ENCODE measurements at places on chromosomes 13 and 19.
A peak's percentile ranks its signal among the peaks of the same experiment; 100 is the strongest.

DNA sequence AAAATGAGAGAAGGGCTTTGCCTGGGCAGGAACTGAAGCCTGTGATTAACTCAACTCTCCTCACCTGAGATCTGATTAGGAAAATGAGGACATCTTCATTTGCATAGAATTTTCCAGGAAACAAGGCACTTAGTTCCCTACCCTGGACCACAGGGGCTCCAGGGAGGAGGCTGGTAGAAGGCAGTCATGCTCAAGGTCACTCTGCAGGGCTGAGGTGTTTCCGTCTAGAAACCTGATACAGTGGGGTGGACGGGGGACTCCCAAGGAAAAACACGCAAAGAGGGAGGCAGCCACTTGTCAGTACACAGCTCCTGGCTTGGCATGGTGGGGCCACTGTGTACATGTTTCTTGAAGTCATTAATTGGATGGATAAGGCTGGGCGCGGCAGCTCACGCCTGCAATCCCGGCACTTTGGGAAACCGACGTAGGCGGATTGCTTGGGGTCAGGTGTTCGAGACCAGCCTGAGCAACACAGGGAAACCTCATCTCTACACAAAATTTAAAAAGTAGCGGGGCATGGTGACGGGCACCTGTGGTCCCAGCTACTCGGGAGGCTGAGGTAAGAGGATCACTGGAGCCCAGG lies 6.0 kb downstream of the KLK14 start:
- DNase-seq, result no peak

- no peak for DNase-seq
These were observed 15.4 kb upstream of the MATK start for GRCh38 chr19:3801412-3802096.

DNA sequence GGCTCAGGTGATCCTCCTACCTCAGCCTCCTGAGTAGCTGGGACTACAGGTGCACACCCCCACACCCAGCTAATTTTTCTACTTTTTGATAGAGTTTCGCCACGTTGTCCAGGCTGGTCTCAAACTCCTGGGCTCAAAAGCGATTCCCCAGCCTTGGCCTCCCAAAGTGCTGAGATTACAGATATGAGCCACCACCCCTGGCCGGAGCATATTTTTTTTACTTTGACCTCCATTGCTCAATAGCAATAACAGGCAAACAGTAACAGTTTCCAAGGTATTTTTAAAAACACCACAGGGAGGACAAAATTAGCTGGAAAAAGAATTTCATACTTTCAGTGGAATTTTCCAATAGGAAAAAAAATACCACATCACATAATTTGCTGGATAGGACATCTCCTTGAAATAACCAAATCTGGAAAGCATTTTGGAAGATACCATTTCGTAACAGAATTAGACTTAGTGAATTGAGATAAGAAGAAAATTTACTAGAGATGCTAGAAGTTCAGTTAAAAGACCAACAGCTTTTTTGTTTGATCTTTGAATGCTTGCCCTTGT lies 5.2 kb downstream of the DUXA start:
- DNase-seq, result peak; percentile 2

- DNase-seq, result no peak
These were observed 73.6 kb upstream of the ATP12A start for GRCh38 chr13:24606486-24607170.

- peak; percentile 81 for DNase-seq
These were observed 9.7 kb upstream of the GIPC1 start for GRCh38 chr19:14505488-14506239.

GRCh38 chr19:48966541-48967345 lies 1.6 kb downstream of the FTL start:
- DNase-seq, result peak; percentile 13

DNA sequence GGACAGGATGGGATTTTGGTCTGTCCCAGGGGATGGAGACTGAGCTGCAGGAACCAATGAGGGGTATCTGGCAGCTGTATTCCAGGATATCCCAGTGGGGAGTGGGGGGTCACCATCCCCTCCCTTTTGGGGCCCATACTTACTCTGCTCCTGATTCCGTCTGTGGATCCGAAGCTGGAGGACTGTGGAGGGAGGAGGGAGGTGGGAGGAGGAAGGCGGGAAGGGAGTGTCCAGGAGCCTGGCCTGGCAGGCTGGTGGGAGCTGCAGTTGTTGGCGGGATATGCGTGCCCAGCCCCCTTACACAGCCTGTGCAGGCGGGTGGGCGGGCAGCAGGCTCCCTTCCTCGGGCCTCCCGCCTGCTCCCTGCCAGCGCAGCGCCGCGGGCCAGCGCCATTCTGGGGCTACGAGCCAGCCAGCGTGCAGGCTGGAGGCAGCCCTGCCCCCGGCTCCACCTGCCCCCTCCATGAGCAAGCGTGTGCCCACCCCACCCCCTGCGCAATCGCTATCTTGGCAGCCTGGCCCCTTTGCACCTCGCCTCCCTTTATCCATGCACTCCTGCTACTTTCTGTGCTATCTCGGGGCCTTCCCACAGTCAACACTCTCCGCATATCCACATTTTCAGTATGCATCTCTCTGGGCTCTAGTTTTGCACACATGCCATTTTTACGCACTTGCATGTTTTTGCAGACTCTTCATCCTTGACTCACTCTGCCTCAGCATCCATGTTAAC lies 2.8 kb downstream of the MAMSTR start:
- peak; percentile 44 for DNase-seq

- DNase-seq, result no peak
These were observed 60.3 kb downstream of the SLC7A9 start for GRCh38 chr19:32809254-32809653.

GRCh38 chr19:16021796-16022195 lies 54.5 kb upstream of the TPM4 start:
- no peak for DNase-seq

GRCh38 chr19:13315495-13315894 lies 165.3 kb downstream of the IER2 start:
- no peak for DNase-seq

DNA sequence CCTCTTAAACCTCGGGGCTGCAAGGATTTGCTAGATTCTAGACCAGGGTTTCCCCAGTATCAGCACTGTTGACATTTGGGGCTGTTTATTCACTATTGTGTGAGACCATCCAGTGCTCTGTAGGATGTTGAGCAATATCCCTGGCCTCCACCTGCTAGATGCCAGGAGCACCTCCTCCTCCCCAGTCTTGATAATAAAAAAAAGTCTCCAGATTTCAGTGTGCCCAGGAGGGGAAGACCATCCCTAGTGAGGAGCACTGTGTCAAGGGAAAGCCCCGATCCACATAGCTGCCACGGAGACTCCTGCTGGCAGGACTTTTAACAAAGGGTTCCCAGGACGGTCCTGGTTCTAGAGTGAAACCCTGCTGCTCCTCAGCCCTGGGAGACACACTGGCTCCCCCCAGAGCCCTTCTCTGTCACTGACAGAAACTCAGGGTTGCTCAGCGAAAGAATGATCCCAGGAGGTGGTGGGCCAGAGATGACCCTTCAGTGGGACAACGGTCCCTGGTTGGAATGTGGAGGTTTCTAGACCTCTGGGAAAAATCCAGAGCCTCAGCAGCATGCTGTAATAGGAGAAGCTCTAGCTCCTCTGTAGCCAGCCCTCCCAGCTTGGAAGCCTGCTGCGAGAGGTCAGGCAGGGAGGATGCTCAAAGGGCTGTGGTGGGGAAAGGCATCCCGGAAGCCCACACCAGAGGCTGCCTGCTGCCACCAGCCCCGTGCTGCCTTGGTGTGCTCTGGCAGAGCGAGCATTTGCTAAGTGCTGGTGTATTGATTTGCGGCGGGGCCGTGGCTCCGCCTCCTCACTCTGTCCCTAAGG lies 20.3 kb downstream of the LYL1 start:
- peak; percentile 56 for DNase-seq

GRCh38 chr19:30671622-30672051 lies 299.5 kb downstream of the ZNF536 start:
- no peak for DNase-seq

DNA sequence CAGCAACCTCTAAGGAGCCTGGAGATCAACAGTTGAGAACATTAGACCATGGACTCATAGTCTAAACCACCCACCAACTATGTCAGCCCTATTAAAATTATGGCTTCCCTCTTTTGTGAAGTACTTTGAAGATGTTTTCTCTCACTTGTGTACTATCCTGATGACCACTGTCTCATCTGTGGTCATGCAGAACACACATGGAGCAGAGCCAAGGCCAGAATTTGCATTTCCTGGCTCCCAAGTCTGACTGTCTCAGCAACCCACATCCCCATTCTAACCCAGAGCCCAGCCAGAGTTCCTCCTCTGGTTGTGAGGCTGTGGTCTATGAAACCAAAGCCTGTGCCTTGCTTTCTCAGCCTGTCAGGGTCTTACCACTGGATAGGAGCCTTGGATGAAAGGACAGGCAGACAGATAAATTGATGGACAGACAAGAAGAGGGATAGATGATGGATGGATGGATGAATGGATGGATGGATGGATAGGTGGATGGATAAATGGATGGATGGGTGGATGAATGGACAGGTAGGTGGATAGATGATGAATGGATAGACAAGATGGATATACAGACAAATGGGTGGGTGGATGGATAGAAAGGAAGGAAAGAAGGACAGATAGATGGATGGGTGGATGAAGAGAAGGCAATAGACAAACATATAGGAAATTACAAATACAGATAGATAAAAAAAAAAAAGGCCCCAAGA lies 35.4 kb downstream of the ZNF557 start:
- no peak for DNase-seq

- peak; percentile 57 for DNase-seq
These were observed 145.6 kb downstream of the FLT1 start for GRCh38 chr13:28349371-28349770.

GRCh38 chr13:21033212-21033840 lies 28.1 kb downstream of the LATS2 start:
- peak; percentile 58 for DNase-seq

DNA sequence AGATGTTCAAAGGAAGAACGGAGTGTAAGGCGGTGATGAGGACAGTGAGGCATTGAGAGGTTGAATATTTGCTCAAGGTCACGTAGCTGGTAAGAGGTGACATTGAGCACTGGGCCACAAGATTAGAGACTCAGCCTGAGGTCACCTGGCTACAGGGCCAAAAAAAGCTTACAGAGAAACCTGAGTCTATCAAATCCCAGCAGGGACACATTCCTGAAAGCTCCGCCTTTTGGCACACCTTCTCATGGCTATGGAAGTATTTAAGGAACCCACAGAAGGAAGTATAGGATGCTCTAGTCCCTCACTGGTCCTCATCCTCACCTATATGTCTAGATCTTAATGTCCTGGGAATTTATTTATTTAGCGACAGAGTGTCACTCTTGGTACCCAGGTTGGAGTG lies 17.4 kb downstream of the ZNF586 start:
- no peak for DNase-seq

DNA sequence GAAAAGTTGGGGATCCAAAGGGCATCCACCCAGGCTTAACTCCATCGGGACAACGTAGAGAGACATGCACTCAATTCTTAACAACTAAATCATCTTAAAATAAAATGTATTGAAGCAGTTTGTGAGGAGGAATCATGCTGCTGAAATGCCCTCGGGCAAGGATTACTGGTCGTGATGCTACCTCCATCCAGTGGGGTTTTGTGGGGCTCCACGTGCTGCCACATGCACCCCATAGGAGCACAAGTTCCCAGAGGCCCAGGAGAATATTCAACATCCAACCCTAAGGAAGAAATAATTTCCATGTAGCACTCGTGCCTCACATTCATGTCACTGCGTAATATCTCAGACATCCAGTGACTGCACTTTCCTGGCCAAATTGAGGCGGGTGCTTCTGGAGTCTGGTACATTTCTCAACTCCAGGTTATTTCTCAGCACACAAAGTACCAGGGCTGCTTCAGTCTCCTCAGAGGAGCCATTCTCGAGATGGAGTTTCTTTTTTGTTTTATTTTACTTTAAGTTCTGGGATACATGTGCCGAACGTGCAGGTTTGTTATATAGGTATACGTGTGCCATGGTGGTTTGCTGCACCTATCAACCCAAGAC lies 429.8 kb downstream of the FOXO1 start:
- peak; percentile 79 for DNase-seq

- DNase-seq, result peak; percentile 65
These were observed at the start of gene AKT2 for GRCh38 chr19:40284501-40285352. Gene AKT2, minus strand, starts transcription at chr19:40285345. Its CDS starts 20,078 bp downstream, at chr19:40265267.

GRCh38 chr13:43431841-43432240 lies 354.9 kb downstream of the ENOX1 start:
- no peak for DNase-seq

GRCh38 chr13:51925865-51926527 lies 64.2 kb downstream of the CCDC70 start:
- DNase-seq, result no peak

DNA sequence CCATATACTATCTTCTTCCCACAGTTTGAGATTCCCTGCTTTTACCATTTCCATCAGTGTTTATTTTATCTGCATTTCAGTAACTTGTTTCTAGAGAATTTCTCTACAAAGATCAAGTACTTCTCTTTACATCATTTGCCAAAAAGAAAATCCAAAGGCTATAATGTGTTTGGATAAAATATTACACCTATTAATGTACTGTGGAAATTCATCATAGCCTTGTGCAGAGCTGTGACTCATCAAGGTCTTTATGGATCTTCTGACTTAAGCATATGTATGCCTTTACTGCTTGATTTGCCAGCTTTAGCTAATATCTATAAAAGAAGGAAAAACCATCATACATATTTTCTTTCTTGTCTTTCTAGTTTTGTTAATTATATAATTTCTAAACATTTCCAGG lies 9.6 kb upstream of the HTR2A start:
- DNase-seq, result no peak

GRCh38 chr19:16073988-16074387 lies 2.3 kb upstream of the TPM4 start:
- no peak for DNase-seq

DNA sequence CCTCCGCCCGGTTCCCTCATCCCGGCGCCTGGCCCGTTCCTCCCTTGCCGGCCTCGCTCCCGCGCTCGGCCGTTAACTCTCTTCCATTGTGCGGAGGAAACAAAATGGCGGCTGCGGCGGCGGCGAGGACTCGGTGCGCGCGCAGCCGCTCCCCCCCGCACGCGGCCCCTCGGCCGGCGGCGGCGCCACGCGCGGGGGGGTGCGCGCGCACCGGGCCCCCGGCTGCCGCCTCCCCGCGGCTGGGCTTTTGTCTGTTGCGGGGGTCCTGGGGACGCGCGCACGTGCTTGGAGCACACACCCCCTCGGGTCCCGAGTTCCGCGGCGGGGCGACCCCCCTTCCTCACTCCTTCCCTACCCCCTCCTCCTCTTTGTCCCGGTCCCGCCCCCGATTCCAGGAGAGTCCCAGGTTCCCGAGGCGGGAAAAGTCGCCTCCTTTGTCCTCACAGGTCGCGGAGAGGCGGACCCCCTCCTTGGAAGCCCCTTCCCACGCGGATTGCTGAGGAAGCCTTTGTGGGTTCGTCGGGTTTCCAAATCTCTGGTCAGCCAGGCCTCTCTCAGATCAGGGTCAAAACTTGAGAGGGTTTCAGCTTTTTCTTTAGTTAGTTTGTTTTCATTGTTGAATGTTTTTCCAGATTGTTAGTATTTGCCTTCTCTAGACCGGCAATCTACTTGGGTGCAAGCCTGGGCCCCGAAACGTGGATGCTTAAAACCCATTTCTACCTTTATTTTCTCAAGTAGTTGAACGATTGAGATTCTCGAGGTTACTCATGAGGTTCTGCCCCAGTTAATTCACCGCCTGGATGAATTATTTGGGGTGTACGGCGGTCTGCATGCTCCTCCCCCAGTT lies 687 bp downstream of the ILF3 start:
- DNase-seq, result peak; percentile 32

- DNase-seq, result peak; percentile 22
These were observed 59.3 kb downstream of the ATP11A start for GRCh38 chr13:112748947-112749735.

Data from fibroblast of villous mesenchyme (primary cell).